ENCODE measurements at places on chromosomes 4 and X.

DNA sequence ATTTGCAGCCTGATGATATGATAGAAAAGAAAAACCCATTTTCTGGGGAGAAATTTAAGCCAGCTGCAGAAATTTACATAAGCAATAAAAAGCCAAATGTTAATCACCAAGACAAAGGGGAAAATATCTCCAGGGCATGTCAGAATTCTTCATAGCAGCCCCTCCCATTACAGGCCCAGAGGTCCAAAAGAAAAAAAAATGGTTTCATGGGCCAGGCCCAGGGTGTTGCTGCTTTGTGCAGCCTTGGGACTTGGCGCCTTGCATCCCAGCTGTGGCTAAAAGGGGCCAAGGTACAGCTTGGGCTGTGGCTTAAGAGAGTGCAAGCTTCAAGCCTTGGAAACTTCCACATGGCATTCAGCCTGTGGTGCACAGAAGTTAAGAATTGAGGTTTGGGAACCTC, 97.9 kb upstream of the CDX4 start:
- H3K27me3 ChIP-seq, result peaks cover 7% of the 10 kb centered on the region
- no peaks in the 10 kb centered on the region for H3K4me1 ChIP-seq
- no peaks in the 10 kb centered on the region for H3K36me3 ChIP-seq
- no peak overlapping the region for H3K27ac ChIP-seq

DNA sequence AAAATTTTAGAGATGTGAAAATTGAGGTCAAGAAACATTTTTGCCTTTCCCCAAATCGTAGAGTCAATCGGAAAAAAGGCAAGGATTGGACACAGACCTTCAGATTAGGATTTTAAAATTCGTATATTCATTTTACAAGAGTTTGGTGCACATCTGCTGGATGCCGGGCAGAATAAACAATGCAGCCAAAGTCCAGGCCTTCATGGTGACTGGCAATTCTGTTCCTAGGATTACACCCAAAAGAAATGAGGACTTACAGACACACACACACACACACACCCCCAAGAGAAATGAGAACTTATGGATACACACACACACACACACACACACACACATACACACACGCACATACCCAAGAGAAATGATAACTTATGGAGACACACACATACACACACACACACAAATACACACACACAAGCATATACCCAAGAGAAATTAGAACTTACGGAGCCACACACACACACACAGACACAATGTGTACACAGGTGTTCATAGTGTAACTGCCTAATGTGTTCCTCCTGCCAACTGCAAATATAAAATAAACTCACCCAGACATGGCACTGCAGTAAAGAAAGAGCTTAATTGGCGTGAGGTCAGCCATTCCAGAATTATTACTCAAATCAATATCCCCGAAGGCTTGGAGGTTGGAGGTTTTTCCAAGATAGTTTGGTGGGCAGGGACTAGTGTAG, 165.7 kb upstream of the STS start:
- no peaks in the 10 kb centered on the region for H3K27me3 ChIP-seq
- H3K4me3 ChIP-seq, result no peak overlapping the region
- peaks cover 5% of the 10 kb centered on the region for H3K36me3 ChIP-seq

GRCh38 chr4:142402900-142403299, 443.2 kb downstream of the INPP4B start:
- peak overlapping the region; percentile 69 for H3K4me3 ChIP-seq
- peaks cover 73% of the 10 kb centered on the region for H3K4me1 ChIP-seq
- DNase-seq, result no peak
- H3K27me3 ChIP-seq, result no peaks in the 10 kb centered on the region
- H3K36me3 ChIP-seq, result peaks cover 42% of the 10 kb centered on the region
- H3K27ac ChIP-seq, result peak overlapping the region; percentile 85

DNA sequence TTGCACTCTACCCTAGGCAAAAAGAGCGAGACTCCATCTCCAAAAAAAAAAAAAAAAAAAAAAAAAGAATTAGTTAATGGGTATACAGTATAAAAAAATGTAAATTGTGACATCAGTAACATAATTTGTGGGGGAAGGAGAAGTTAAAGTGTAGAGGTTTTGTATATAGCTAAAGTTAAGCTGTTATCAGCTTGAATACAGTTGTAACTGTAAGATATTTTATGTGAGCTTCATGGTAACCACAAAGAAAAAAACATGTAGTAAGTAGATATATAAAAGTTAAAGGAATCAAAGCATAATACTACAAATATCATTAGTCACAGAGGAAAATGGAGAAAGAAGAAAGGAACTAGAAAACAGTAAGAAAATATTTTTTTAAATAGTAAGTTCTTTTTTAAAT, 53.2 kb upstream of the EPGN start:
- no peaks in the 10 kb centered on the region for H3K27me3 ChIP-seq
- H3K27ac ChIP-seq, result no peak overlapping the region
- peaks cover 34% of the 10 kb centered on the region for H3K36me3 ChIP-seq
- no peak for DNase-seq
- H3K4me3 ChIP-seq, result no peak overlapping the region
- peaks cover 3% of the 10 kb centered on the region for H3K4me1 ChIP-seq

DNA sequence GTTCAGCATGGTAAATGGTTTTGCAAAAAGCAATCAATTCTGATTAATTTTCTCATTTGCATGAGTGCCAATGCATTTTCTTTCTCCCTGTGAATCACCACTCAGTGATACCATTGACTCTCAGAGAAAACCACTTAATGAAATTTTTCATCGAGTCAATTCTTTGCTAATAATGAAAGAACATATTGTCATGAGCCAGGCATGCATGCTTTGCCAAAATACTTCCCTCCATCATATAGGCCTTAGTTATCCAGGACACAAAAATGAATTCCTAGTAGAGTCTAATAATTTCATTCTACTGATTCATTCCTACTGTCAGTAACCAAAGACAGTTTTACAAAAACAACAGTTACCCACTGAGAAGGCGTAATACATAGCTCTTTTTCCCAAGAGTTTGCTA, 680.0 kb downstream of the TRIML1 start:
- no peaks in the 10 kb centered on the region for H3K27me3 ChIP-seq
- no peak overlapping the region for H3K4me3 ChIP-seq
- no peak overlapping the region for H3K27ac ChIP-seq
- no peaks in the 10 kb centered on the region for H3K4me1 ChIP-seq
- no peaks in the 10 kb centered on the region for H3K36me3 ChIP-seq

- H3K27me3 ChIP-seq, result no peaks in the 10 kb centered on the region
- no peaks in the 10 kb centered on the region for H3K36me3 ChIP-seq
- DNase-seq, result no peak
- H3K4me1 ChIP-seq, result no peaks in the 10 kb centered on the region
- no peak overlapping the region for H3K27ac ChIP-seq
Observed at GRCh38 chr4:11700751-11701226, 272.1 kb upstream of the HS3ST1 start.

DNA sequence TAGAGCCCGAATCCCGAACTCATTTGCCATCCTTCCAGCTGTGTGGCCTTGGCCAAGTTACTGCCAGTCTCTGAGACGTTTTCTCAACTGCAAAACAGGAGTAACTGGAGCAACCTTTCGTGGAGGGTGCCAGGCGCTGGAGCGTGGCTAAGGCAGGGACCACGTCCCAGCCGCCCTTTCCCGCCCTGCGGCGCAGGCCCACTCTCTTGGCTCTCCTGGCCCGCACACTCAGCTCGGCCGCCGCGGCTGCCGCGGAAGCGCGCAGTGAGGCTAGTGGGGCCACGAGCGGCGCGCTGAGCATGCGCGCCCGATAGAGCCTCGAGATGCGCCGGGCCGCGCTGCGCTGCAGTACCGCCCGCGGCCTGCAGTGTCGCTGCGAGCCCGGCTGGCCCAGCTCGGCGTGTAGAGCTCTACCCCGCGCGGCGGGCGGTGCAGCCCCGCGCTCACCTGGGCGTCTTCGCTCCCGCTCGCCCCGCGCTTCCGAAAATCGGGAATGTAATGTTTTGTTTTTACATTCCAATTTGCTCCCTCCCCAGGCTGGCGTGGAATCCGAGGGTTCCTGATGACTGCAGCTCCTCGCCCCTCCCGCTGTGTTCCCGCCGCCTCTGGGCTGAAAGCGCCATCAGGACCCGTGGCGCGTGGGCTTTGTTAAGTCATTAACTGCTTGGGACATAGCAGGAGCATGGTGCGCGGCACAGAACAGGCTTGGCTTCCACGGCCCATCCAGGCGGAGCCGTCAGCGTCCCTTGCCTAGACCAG, 4.0 kb upstream of the ZNF518B start:
- peak overlapping the region; percentile 80 for H3K4me3 ChIP-seq
- H3K27ac ChIP-seq, result no peak overlapping the region
- H3K36me3 ChIP-seq, result peaks cover 5% of the 10 kb centered on the region
- peaks cover 27% of the 10 kb centered on the region for H3K4me1 ChIP-seq

- DNase-seq, result no peak
- no peak overlapping the region for H3K4me3 ChIP-seq
- no peaks in the 10 kb centered on the region for H3K36me3 ChIP-seq
- H3K27ac ChIP-seq, result no peak overlapping the region
Observed at GRCh38 chrX:4690521-4690920, 977.1 kb upstream of the PRKX start.

GRCh38 chr4:108884596-108884995, 121.7 kb upstream of the ETNPPL start:
- no peaks in the 10 kb centered on the region for H3K4me1 ChIP-seq
- DNase-seq, result no peak
- H3K27ac ChIP-seq, result no peak overlapping the region
- no peak overlapping the region for H3K4me3 ChIP-seq

DNA sequence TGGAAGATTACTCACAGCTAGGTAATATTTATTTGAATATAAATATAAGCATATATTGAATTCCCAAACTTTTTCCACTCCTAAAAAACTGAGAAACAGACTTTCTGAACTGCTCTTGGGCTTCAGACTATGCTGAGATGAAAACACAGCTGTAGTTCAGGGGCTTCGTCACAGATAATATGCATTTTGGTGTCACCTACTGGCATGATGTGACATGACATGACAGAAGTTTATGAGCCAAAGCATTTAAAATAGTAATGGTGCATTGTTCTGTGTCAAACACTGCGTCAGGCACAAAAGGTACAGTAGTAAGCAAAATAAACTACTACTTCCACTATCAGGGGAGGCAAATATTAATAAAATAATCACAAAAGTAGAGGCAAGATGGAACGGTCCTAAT, 171.3 kb downstream of the BTC start:
- no peak overlapping the region for H3K4me3 ChIP-seq
- no peaks in the 10 kb centered on the region for H3K36me3 ChIP-seq
- H3K4me1 ChIP-seq, result peaks cover 31% of the 10 kb centered on the region
- DNase-seq, result peak; percentile 4
- no peaks in the 10 kb centered on the region for H3K27me3 ChIP-seq

- H3K36me3 ChIP-seq, result peaks cover 20% of the 10 kb centered on the region
- H3K4me3 ChIP-seq, result no peak overlapping the region
- no peaks in the 10 kb centered on the region for H3K27me3 ChIP-seq
Observed at GRCh38 chrX:2383735-2384134, 117.0 kb downstream of the DHRSX start.

- H3K4me1 ChIP-seq, result no peaks in the 10 kb centered on the region
- no peak for DNase-seq
- H3K27ac ChIP-seq, result no peak overlapping the region
- H3K36me3 ChIP-seq, result no peaks in the 10 kb centered on the region
- H3K27me3 ChIP-seq, result no peaks in the 10 kb centered on the region
Observed at GRCh38 chr4:124111411-124111810, 601.1 kb downstream of the ANKRD50 start.

- H3K4me1 ChIP-seq, result peaks cover 20% of the 10 kb centered on the region
- peak overlapping the region; percentile 94 for H3K27ac ChIP-seq
- H3K27me3 ChIP-seq, result no peaks in the 10 kb centered on the region
Observed at GRCh38 chrX:103919270-103919637, 43.2 kb upstream of the TMSB15B start.

- no peaks in the 10 kb centered on the region for H3K4me1 ChIP-seq
- H3K36me3 ChIP-seq, result no peaks in the 10 kb centered on the region
- no peak for DNase-seq
- H3K27ac ChIP-seq, result no peak overlapping the region
Observed at GRCh38 chr4:159048166-159048886, 54.6 kb upstream of the RAPGEF2 start.

- no peak overlapping the region for H3K4me3 ChIP-seq
- no peak for DNase-seq
- H3K36me3 ChIP-seq, result no peaks in the 10 kb centered on the region
Observed at GRCh38 chrX:40761762-40762161, 26.4 kb upstream of the MED14 start.

GRCh38 chr4:152368001-152368400, 167.9 kb downstream of the FBXW7 start:
- peaks cover 2% of the 10 kb centered on the region for H3K4me1 ChIP-seq
- H3K27ac ChIP-seq, result no peak overlapping the region
- no peak overlapping the region for H3K4me3 ChIP-seq
- peaks cover 12% of the 10 kb centered on the region for H3K36me3 ChIP-seq
- no peaks in the 10 kb centered on the region for H3K27me3 ChIP-seq

DNA sequence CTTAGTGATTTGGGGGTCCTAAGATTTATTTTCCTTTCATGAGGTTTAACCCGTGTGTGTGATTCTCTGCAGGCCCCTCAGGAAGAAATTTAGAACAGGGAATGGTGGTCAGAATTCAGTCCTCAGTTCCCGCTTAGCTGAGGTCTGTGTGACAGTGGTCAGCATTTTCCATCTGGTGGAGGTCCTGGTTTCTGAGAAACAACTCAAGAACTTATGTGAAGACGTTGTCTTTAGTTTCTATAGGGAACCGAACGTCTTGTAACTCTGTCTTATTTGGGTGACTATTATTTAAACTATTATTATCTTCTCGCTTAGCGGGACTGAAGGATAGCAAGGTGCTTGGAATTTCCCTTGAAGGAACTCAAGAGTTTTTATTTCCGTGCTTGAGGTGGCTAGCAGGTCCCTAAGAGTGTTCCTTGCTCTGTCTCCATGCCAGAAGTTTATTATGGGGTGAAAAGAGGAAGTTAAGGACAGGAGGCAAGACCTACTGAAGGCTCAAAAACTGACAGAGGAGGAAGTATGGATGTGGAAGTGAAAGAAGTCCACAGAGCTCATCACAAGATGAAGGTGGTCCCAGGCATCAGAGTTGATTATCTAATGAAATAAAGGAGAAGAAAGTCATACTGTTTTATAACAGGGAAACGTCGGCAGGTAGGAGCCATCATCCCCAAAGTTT, 9.4 kb downstream of the MGST2 start:
- no peaks in the 10 kb centered on the region for H3K27me3 ChIP-seq
- no peak for DNase-seq
- H3K27ac ChIP-seq, result no peak overlapping the region
- H3K4me1 ChIP-seq, result no peaks in the 10 kb centered on the region
- H3K36me3 ChIP-seq, result no peaks in the 10 kb centered on the region

- no peaks in the 10 kb centered on the region for H3K27me3 ChIP-seq
- H3K4me1 ChIP-seq, result no peaks in the 10 kb centered on the region
- no peaks in the 10 kb centered on the region for H3K36me3 ChIP-seq
- H3K27ac ChIP-seq, result no peak overlapping the region
- no peak for DNase-seq
Observed at GRCh38 chr4:165828928-165829327, 44.1 kb upstream of the TLL1 start.

DNA sequence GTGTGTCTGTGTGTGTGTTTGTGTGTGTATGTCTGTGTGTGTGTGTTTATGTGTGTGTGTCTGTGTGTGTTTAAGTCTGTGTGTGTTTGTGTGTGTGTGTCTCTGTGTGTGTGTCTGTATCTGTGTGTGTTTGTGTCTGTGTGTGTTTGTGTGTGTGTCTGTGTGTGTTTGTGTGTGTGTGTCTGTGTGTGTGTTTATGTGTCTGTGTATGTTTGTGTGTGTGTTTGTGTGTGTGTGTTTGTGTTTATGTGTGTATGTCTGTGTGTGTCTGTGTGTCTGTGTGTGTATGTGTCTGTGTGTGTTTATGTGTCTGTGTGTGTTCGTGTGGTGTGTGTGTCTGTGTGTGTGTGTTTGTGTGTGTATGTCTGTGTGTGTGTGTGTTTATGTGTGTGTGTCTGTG, 11.4 kb downstream of the IL9R start:
- H3K4me1 ChIP-seq, result peaks cover 9% of the 10 kb centered on the region
- DNase-seq, result no peak
- no peaks in the 10 kb centered on the region for H3K36me3 ChIP-seq
- no peak overlapping the region for H3K27ac ChIP-seq
- H3K27me3 ChIP-seq, result no peaks in the 10 kb centered on the region
